ENCODE measurements at places on chromosomes 7 and 10.

- DNase-seq, result peak; percentile 10
Measured at GRCh38 chr7:54992871-54993475, 25.8 kb upstream of the EGFR start.

GRCh38 chr7:47008461-47008860 lies 573.5 kb downstream of the TNS3 start:
- DNase-seq, result peak; percentile 40

- DNase-seq, result no peak
Measured at GRCh38 chr7:128163473-128163872, 77.6 kb upstream of the LEP start.

DNA sequence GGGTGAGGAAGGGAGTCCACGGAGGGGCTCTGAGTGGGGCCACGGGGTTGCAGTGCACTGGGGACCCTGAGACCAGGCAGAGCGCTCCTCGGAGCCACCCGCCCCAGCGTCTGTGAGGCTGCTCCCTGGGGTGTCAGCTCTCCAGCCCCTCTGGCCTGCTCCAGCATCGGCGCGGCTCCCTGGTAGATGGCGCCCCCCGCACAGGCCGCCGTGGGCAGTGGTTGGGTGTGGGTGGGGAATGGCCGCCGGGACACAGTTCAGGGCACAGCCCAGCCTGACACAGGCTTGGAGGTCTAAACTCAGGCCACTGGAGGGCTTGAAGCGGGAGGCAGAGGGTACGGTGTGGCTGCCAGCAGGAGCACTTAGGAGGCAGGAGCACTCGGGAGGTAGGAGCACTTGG lies 222.6 kb upstream of the PPP2R2D start:
- DNase-seq, result no peak

DNA sequence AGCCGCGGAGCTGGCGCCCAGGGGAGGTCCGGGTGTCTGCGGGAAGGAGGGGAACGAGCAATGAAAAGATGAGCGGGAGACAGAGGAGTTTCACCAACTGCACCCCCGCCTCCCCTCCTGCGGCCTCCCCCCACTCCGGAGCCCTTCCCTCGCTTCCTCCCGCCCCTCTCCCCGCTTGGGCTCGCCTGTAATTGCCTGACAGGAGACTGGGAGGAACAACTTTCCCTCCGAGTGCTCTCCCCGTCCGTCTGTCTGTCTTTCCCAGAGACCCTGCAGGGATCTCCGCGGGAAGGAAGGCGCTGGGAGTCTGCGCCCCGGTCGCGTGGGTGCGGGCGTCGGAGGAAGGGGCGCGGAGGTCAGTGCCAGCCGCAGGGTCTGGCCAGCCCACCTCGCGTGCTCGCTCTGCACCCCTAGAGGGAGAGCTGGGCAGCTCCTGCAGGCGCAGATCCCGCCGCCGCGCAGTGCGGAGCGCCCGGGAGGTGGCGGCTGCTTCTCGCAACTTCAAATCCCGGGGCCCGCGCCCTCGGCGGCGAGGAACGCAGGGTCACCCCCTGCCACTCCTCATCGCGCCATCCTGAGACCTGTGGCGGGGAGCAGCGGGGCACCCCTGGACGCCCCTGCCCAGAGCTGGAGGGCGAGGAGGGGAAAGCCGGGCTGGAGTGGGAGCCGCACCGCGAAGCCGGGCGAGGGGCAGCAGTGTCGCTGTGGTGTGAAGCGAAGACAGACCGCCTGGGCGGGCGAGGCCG lies 511 bp upstream of the NRP1 start:
- peak; percentile 70 for DNase-seq

DNA sequence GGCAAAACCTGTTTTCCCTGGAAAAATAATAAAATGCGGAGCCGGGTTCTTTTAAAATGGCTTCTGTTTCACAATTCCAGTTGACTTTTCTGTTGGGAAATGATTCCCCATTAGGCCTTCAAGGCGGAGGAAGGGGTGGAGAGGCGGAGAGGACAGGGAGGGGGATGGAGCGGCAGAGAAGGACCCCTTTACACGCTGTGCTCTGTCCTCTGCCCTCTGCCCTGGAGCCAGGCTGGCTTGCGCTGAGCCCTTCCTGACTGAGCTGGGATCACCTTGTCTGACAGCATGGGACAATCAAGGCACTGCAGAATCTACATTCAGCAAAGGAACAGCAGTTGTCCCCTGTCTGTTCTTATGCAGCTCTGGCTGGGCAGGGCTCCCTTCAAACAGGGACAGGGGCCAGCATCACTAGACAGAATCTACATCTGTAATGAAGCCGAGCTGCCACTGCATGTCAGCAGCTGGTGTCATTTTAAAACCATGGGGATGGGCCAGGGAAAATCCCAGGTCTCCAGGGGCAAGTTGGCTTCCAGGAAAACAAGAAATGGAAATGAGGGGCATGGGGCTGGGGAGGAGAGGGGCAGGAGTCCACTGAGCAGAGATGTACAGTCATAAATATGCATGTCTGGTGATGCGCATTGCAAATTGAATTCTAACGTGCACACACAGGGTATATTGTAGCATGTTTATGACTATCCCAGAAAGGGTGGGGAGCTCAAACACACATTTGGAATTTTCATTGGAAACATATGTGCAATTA lies 120.0 kb downstream of the MKX start:
- DNase-seq, result peak; percentile 31

DNA sequence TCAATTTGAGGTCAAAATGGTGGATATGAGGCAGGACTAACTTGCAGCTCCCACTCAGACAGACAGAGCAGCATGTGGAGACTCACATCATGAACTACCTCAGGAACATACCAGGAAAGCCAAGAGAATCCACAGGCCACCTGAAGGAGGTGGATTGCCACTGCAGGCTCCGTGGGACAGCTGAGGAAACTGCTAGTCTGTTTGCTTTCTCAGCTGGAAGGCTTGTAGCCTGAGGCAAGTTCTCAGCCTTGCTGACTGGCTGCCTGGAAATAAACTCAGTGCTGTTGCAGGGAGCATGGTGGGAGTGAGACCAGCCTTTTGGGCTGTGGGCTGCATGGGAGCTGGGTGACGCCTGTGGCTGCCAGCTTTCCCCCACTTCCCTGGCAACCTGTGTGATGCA lies 202.9 kb downstream of the ZNF248 start:
- DNase-seq, result no peak

GRCh38 chr10:84763965-84764364 lies 435.6 kb downstream of the CCSER2 start:
- DNase-seq, result no peak

GRCh38 chr10:21961847-21962246 lies 41.7 kb downstream of the DNAJC1 start:
- DNase-seq, result no peak

- DNase-seq, result no peak
Measured at GRCh38 chr7:83204715-83205114, 42.0 kb upstream of the PCLO start.

DNA sequence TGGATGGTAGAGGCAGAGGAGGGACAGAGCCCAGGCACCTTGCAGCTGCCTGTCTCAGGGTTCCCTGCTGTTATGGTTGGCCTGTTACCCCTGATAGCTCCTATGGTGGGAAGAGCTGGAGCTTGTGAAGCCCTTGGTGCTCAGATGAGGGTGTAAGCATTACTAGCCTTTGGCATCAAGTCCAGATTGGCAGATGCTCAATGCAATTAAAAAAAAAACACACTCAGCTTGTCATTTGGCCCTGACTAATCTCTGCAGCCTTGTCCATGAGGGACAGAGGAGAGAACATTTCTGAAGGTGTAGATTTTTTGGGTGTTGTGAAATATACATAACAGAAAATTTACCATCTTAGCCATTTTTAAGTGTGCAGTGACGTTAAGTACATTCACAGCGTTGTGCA lies 86.3 kb downstream of the PLPP4 start:
- DNase-seq, result no peak

GRCh38 chr10:100345570-100346330 lies 1.3 kb upstream of the SCD start:
- peak; percentile 59 for DNase-seq

DNA sequence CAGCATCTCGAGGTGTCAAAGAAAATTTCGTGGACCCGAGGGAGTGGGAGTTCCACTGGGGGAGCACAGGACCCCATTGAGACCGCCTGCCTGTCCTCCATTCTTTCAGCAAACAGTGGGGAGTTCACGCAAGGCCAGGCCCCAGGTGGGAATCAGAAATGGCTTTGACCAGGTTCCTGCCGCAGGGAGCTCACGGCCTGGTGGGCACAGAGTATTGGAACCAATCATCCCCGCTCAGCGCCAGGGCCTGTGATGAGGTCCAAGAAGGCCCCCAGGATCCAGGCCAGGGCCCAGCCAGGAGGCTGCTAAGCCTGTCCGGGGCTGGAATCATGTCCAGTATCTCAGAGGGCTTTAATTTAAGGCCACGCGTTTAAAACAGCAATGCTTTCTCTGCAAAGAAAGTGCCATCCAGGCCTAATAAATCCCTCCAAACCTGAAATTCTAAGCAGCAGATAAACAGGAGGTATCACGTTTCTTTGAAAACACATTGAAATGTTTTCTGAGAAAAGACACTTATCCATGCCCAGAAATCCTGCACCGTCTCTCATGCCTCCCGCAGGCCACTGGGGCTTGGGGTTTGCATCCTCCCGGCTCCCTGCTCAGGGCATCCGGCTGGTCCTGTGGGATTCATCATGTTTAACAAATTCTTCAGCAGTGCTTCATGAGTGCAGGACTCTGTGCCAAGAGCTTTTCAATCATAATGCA lies 125.7 kb downstream of the OAT start:
- DNase-seq, result peak; percentile 37

DNA sequence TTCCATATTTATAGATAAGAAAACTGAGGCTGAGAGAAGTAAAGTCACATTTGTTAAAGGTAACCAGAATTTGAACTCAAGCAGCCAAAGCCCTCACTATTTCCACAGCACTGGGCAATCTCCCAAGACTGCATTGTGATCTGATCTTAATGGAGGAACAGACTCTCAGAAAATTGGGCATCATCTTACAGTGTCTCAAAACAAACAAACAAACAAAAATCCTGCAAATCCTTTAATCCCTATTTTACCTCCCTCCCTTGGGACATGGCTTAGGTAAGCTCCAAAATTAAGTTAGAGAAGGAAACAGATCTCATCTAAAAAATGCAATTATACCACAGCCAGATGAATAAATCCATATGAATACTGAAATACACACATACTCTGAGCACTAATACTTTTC lies 57.5 kb downstream of the FHIP2A start:
- DNase-seq, result no peak

- DNase-seq, result peak; percentile 89
Measured at GRCh38 chr10:3538656-3539531, 246.1 kb downstream of the KLF6 start.

GRCh38 chr10:3757638-3758490 lies 27.1 kb downstream of the KLF6 start:
- DNase-seq, result no peak

DNA sequence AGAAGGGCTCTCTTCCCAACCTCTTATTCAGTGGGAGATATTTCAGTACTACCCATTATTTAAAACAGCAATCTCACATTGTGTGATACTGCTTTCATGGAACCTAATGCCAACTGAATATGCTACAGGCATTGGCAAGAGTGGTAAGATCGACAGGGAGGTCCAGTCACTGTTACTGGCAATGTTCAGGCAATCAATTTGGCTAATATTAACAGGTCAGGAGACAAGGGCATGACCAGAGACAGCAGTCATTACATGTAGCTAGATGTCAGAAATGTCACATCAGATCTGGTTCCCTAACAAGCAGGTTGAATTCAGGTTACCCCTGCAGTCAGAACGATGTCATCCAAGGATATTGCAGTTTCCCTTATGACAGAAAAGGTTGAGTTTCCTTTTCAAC lies 129.4 kb downstream of the ARHGAP12 start:
- no peak for DNase-seq

GRCh38 chr10:33241351-33241750 lies 93.1 kb downstream of the NRP1 start:
- DNase-seq, result no peak

DNA sequence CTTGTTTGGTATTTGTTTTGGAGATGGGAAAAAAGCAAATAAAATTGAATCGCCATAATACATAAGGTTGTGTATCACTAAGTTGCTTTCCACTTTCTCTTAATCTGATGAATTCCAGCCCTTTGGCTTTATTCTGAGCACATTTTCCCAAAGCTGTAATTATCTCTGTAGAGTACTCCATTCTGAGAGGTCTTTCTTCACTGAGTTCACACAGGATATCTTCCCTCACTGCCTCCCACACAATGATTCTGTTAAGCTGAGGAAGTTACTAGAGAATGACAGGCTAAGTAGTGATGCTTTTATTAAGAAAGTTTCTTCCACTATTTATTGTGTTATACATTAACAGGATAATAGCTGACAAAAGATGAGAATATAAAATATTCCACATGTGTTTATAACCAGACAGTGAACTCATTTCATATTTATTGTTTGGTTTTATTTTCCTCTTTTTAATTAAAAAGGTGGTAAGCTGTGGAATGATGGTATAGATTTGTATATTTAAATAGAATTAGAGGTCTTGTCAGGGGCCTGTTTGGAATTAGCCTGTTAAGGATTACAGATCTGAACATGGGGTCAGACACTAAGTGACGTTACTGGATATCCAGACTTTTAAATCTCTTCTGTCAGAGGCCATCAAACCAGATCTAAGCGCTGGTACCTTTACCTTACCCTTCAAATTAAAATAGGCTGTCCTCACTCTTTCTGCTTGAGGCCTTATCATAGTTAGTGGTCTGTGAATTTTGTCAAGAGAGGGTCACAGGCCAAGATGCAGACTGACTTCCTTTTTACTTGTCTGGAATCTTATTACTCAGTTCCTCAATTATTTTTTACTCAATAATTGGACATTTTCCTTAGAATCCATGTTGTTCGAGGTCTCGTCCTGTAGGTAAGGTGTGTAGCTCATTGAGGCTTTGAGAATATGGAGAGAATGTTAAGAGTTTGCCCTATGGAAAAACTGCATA lies 8.4 kb downstream of the PLXDC2 start:
- DNase-seq, result no peak

DNA sequence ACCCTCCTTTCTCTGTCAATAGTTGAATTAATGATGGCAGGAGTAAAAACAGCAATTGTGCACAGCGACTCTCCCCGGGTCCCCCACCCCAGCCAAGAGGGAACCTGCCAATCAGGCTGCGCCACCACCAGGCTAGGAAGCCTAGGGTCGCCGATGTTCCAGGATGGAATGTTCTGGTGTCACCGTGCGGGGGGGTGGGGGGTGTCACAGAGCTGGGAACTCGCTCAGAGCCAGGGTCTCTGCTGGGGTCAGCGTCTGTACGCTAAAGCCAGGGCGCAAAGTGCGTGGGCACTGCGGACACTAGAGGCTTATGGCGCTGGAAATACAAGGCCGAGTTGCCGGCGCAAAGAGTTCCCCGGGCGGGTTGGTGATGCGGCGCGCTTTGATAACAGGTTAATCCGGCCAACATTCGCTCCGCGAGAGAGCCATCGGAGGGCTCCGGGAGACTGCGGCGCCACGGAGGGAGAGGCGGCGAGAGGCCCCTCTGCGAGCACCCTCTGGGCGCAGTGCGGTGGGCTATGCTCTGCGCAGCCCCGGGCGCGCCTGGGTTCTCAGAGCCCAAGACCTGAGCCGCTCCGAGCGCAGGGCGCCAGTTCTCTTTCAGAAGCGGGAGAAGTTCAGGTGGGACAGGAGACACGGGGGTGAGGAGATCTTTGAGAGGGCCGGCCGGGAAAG lies 192.3 kb downstream of the EMX2 start:
- DNase-seq, result no peak

- no peak for DNase-seq
Measured at GRCh38 chr7:159009951-159010350, 134.7 kb downstream of the VIPR2 start.

GRCh38 chr7:25805027-25805687 lies 346.8 kb upstream of the NFE2L3 start:
- peak; percentile 45 for DNase-seq

GRCh38 chr7:49775065-49775948 lies 1.9 kb downstream of the VWC2 start:
- DNase-seq, result no peak
